ENCODE measurements at places on chromosomes 3 and 15.
A peak's percentile ranks its signal among the peaks of the same experiment; 100 is the strongest.

DNA sequence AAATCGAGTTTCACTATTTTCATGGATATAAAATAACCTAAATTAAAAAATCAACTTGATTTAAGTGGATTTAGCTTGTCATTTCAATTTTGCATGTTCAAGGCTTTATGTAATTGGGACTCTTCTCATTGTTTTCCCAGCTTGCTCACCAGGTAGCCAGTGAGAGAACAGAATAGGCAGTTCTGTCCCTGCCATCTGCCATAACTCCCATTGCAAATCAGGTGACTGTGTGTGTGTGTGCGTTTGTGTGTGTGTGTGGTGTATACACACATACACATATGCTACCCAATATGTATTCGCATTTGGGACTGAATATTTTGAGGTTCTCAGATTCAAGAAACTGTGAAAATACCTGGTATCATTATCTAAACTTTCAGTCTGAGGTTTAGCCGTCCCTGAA lies 1069.8 kb downstream of the IGSF11 start:
- DNase-seq, result no peak

GRCh38 chr3:182793663-182794454 lies 555 bp downstream of the ATP11B start:
- DNase-seq, result peak; percentile 44

DNA sequence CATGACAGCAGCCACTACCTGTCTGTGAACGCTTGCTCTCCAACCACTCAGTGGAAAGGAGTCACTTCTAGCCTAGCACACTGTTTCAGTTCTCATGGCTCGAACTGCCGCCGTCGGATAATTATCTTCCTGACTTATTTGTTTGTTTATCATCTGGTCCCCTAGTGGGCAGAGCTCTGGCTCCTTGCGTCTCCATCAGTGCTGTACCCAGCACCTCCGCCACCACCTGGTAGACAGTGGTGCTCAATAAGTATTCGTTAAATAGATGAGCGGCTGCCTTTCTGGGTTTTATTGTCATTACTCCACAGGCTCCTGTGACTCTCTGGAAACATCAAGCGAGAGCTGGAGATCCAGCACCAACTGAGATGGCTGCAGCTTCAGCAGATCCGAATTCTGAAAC lies 297.5 kb downstream of the NTRK3 start:
- no peak for DNase-seq

DNA sequence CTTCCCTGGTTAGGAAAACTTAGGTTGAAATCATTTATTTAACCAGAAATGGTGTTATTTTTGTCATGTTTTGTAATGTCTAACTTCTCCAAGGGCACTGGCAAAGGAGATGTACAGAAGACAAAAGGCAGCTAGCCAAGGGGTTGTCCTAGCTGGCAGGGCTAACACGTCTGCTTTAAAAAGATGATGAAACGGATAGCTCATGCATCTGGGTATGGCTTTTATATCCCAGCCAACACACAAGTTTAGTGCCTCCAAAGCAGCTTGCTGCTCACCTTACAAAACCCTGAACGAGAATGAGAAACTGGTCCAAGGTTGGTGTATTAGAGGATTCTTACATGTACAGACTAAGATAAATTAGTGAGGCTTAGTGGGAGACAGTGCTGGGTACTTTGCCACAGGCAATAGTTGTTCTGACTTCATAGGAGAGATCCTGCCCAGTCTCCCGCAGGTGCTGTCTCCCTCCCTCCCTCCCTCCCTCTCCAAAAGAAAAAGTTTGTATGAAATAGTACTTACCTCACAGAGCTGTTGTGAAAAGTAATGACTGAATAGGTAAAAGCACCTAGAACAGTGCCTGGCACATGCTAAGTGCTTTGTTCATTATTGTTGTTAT lies 47.8 kb downstream of the KCNMB2 start:
- DNase-seq, result no peak

GRCh38 chr15:49075881-49076280 lies 29.6 kb upstream of the SECISBP2L start:
- DNase-seq, result no peak

DNA sequence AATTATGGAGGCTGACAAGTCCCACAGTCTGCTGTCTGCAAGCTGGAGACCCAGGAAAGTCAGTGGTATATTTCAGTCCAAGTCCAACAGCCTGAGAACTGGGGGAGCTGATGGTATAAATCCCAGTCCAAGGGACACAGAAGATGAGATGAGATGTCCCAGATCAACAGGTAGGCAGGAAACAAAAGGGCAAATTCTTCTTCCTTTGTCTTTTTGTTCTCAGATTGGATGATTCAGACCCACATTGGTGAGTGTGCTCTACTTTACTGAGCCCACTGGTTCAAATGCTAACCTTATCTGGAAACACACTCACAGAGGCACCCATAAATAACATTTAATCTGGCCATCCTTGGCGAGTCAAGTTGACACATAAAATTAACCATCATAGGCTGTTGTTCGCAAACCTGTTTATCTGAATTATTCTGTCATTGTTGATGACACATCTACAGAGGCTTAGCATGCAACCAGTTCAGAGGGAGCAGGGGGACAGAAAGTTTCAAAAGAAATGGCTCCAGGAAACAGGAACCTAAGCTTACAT lies 62.7 kb upstream of the ITGA11 start:
- DNase-seq, result no peak

DNA sequence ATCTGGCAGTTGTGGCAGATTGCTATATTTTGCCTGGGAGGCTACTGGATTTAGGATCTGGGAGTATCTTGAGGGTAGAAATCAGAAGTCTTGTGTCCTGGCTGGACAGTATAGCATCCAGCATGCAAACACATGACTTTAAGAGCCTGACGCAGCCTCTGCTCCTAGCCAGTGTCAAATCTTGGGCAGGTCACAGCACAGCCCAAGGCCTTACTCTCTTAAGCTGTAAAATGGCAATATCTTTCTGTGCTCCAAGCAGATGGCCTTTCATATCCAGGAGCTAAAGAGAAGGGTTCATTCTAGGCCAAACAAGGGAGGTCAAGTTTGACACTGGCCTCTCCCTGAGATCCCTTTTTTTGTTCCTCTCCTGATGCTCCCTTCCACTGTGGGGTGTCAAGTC lies 19.8 kb upstream of the RAD18 start:
- no peak for DNase-seq

DNA sequence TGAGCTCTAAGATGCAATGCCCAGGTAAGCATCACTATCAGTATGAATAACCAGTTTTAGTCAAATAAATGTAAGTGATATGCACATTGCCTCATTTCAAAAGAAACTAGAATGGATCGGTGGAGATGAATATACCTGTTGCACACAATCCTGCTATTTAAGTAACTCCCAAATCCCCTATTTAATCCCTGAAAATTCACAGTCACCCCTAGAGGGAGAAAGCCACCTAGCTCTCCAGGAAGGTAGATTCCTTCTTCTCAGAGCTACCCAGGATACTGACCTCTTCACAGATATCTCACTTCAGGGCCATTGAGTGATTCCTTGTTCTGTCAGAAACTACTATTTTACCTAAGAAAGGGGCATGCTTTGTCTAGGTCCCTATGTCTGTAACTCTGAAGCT lies 11.7 kb downstream of the LSAMP start:
- no peak for DNase-seq

GRCh38 chr15:80612118-80612823 lies 82.8 kb upstream of the ABHD17C start:
- no peak for DNase-seq

DNA sequence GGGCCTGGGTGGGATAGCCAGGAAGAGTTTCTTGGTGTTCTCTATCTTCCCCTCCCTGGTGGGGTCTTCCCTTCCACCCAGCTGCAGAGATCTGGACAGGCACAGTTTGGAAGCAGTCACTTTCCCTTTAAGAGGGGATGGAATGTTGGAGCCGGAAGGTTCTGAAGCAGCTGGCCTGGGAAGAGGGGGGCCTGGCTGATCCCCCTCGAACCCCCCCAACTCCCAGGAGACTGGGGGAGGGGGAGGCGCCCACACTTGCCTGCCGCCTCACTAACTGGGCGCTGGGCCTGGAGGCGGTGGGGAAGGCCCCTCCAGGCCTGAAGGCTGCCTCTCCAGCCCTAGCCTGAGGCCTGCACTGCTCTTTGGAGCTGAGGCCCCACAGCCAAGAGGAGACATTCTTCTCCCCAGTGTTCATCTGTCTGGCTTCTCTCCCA lies 1.4 kb downstream of the DVL3 start:
- DNase-seq, result no peak

- DNase-seq, result no peak
Measured at GRCh38 chr3:39000008-39000450, 51.7 kb downstream of the SCN11A start.

DNA sequence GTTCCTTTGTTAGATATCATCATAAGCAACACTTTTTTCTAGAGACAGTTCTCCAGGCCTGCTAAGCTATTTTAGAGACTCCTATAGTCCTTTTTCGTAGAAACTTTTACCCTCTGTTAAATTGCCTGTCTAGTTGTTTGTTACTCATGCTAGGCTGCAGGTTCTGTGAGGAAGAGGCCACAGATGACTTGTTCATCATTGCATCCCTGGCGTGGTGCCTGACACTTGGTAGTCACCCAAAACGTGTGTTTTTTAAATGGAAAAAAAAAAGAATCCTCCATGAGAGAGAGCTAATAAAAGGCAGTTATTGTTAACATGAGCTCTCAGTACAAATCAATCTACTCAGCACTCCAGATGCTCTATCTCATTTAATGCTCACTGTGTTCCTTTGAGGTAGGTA lies 35.1 kb downstream of the CCDC54 start:
- no peak for DNase-seq

DNA sequence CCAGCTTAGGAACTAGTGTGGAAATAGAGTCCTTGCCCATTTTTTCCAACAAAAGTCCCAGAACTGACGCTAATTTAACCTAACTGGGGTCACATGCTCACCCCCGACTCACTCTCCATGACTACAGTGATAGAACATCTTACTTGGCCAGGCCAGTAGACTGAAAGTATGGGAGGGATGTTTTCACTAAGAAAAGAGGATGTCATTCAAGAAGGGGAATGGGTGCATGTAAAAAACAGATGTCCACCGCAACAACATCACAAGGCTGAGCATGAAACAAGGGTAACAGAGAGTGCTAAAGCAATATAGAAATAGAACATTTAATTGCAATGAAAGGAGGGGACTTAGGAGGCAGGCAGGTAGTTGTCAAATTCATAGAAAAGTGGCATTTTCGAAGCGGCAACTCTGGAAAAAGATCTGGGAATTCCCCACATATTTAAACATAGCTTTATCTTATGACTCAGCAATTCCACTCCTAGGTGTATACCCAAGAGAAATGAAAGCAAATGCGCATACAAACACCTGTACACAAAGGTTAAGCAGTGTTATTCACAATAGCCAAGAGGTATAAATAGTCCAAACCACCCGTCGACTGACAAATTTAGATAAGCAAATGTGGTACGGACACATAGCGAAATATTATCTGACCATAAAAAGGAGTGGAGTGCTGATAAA lies 41.1 kb upstream of the UBE2E2 start:
- no peak for DNase-seq

GRCh38 chr3:140093742-140094141 lies 158.8 kb downstream of the CLSTN2 start:
- no peak for DNase-seq

DNA sequence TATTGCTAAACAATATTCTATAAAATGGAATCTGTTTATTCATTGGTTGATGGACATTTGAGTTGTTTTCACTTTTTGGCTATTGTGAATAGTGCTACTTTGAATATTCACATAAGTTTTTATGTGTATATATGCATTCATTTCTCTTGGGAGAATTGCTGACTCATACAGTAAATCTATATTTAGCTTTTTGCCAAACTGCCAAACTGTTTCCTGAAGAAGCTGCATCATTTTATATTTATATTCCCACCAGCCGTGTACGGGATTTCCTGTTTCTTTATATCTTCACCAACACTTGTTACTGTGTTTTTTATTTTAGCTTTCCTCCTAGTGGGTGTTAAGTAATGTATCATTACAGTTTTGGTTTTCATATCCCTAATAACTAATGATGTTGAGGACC lies 12.5 kb upstream of the TCAIM start:
- no peak for DNase-seq

- peak; percentile 27 for DNase-seq
Measured at GRCh38 chr15:99476413-99477222, 89.2 kb upstream of the MEF2A start.

DNA sequence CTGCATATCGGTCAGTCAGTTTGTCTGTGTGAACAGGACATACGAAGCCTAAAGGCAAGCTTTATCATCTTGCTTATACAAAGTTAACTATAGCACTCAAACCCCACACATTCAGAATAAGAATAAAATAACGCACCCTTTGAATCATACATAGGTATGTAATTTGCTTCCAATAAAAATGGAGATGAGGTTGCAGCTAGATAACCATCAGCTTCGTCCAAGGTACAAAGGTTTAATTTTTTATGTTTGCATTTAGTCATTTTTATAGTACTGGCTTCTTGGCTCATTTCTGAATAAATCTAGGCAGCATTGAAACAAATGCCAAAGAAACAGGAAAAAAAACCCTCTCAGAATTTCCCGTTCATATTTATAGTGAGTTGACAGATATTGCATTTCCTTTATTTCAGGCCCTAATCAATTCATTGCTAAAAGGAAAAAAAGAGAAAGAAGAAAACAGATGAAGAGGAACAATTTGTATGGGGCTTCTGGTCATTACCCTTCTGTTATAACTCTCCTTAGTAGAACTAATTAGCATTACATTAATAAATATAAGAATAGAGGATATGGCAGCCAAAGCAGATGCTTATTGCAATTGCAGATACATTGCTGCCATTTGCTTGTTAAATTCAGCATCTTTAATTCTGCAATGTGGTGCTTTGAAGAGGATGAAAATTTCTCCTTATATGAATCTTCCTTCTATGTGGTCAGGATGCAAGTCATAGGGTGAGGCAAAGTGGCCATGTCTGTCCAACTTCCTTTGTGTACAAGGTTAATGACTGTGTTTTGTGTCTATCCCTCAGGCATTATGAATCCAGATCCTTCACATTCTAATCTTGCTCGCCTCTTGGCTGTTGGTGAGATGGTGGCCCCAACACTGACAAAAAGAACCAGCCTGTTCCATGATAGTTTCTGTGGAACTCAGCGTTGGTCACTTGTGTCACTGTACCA lies 550.0 kb downstream of the AGBL1 start:
- no peak for DNase-seq

DNA sequence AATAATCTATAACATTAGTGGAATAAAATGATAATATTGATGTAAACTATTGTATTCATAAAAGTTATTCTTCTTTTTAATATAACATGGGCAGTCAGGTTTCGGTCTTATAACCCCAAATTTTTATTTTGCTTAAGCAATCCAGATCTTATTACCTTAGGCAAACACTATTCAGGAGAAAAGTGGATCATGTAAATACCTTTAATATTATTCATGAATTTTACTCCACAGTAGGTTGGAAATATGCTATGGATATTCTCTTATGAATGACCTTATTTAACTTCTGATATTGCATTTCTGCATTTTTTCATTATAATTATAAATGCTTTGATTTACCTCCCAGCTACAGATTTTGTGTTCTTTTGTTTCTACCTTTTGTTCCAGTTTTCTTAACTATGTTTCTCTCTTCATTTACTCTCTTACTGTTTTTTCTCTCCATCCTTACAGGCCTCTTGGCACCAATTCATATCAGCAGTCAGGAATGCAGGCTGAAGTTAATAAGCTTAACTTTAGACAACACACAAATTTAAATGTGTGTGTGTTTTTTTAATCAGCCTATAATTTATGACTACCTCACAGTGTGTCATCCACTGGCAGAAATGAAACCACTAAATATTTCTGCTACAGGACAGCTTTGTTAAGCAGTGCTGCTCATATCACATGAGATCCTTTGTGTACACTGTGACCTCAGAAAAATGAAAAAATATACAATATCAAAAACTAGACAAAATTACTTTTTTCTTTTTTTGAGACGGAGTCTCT lies 111.0 kb downstream of the NSUN3 start:
- DNase-seq, result no peak
